CD4-positive, CD25-positive, alpha-beta regulatory T cell (primary cell): ENCODE measurements at places on chromosomes 5 and 9. TPM values are rescaled to one million over a fixed set of nuclear protein-coding genes. Genes with fewer than 3 reads are reported as not detected.

The HRH2 gene
- 7.0 TPM for total RNA-seq

The CYSRT1 gene
- not detected for total RNA-seq

The FBXW5 gene
- total RNA-seq, result 96.9 TPM

The CAMLG gene
- total RNA-seq, result 32.3 TPM

The NUTM2F gene
- not detected for total RNA-seq

The PLPPR1 gene
- not detected for total RNA-seq

The RLN1 gene
- total RNA-seq, result 1.5 TPM

The FAM53C gene
- total RNA-seq, result 57.0 TPM

The NR2F1 gene
- total RNA-seq, result not detected

The ZFP2 gene
- total RNA-seq, result 0.30 TPM

DNA sequence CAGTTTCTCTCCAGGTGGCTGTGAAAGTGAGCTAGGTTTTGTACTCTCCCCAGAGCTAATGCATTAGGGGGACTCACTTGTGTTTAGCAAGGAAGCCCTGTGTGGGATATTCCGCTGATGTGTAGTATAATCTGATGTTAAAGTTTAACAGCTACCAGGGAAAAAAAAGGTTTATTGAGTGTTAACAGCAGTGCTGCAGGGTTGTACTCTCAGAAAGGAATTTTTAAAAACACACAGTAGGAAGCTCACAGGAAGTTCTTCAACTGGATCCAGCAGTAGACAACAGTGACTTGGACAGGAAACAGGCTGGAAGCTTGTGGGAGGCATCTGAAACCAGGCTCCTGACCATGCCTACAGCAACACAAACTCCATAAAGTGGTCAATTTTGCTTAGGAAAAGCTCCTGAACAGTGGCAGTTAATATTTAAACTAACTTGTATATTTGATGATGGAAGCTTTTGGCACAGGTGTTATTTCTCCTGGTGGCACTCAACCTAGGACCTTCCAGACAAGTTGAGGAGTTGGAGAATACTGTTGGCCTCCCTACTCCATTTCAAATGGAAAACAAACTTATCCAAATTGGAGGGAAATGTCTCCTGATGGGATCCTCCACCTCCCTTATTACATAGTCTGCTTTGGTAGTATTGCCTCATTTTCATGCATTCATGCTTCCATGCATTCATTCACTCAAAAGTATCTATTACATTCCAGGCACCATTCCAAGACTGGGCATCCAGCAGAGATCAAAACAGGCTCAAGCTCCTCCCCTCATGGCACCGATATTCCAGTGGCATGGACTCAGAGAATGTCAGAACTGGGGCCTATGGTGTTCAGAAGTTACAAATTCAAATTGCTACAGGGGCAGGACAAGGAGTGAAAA lies 54.7 kb downstream of the FOXD1 start:
- DNase-seq, result no peak

DNA sequence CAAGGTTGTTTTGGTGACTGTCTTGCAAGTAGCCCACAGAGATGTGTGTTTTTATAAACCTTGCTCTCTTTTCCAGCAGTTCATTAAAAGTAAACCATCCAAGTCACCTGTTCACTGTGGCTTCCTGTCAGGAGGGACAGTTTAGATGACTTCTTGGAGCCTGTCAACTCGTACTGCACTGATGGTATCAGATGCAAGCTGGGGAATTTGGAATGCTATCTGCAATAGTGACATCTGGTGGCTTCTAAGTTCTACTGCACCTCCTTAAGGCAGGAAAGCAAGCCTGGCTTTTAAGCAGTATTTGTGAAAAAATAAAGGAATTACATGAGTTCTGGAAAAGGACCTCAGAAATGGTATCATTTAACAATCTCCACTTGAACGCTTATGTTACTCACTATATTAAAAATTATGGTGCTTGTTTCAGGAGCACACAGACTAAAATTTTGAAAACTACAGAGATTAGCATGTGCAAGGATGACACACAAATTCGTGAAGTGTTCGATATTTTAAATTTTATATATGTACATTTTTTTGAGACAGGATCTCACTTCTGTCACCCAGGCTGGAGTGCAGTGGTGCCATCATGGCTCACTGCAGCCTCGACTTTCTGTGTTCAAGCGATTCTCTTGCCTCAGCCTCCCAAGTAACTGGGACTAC lies 164.0 kb downstream of the TTC39B start:
- DNase-seq, result peak; percentile 50

GRCh38 chr5:168482361-168482760 lies 3.9 kb upstream of the RARS1 start:
- no peak for DNase-seq

GRCh38 chr9:136499071-136499934 lies 16.5 kb upstream of the SEC16A start:
- no peak for DNase-seq

DNA sequence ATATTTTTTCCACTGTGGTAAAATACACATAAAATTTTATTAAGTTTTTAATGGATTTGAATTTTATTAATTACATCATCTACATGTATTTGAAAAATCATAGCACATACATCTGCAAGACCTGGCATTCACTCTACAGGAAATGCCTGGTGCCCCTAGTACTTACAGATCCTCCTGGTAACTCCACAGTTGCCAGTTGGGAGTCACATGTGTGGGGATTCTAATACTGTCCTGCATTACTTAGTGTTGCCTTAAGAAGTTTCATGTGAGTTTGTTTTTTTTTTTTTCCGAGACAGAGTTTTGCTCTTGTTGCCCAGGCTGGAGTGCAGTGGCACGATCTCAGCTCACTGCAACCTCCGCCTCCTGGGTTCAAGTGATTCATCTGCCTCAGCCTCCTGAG lies 18.1 kb downstream of the KDM3B start:
- no peak for DNase-seq

GRCh38 chr9:91445135-91445534 lies 21.5 kb upstream of the NFIL3 start:
- DNase-seq, result no peak

- no peak for DNase-seq
These were observed 162.9 kb downstream of the NXNL2 start for GRCh38 chr9:88697764-88698432.

GRCh38 chr5:150630461-150631325 lies 9.8 kb upstream of the SYNPO start:
- DNase-seq, result no peak

DNA sequence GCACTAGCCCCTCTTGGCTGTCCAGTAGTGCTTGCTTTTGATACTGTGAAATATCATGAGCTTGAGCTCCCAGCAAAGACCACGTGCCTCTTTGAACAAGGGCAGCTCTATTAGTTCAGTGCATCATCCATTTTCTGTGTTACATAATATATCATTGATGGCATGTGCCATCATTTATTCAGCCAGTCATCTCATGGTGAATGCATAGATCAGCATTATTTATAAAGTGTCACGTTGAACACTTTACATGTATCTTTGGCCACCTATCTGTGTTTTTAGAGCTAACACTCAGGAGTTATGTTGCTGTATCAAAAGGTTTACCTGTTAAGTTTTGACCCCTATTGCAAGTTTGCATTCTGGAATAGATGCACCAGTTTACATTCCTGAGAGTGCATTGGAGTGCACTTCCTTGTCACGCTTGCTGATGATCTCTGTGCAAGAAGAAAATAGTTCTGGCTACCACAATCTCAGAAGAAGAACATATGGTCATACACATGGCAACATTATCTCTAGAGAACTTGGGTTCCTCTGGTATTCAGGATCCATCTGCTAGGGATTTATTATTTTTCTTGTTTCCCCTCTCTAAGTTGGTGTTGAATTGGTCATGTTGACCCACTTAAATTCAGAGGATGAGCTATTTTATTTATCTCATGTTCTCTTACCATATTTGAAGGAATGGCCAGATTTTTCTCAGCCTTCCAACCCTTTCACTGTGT lies 120.9 kb downstream of the SH3GL2 start:
- DNase-seq, result no peak

DNA sequence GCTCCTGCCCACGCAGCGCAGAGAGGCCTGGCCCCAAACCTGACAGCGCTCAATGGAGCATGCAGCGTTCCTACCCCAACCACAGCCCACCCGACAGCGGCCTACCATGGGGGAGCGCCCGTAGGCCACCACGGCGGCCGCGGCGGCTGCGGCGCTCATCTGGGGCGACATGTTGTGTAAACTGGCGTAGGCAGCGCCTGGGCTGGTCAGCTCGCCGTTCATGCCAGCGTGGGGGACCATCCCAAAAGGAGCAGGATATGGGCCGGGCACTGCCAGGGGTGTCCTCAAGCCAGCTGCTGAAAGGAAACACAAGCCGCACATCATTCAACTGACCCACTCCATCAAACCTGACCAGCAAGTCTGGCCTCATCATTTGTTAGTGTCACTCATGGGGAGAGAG lies 77.7 kb downstream of the TLE1 start:
- DNase-seq, result no peak

GRCh38 chr9:137825324-137825989 lies 52.1 kb upstream of the CACNA1B start:
- no peak for DNase-seq

DNA sequence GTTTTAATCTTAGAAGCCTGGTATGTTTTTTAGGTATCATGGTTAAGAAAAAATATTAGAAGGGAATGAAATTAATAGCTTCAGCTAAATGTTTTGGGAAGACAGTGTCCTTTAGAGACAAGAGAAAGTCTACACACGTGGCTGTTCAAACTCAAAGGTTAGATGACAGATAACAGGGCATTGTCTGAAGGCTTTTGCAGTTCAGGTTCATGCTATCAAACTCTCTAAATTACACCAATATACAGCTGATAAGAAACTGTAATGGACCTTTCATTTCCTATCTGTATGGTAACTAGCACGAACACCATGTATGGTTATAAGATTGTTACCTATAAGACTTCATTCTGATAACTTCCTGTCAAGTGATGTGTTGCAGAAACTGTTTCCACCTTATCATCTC lies 240.6 kb upstream of the MEF2C start:
- DNase-seq, result no peak

- no peak for DNase-seq
These were observed 144.9 kb downstream of the ERCC6L2 start for GRCh38 chr9:96020300-96020791.

- no peak for DNase-seq
These were observed 2.7 kb downstream of the MRPL22 start for GRCh38 chr5:154943527-154943926.

- DNase-seq, result no peak
These were observed 289.8 kb upstream of the GRAMD2B start for GRCh38 chr5:126133424-126133823.

- no peak for DNase-seq
These were observed 98.9 kb upstream of the NTRK2 start for GRCh38 chr9:84570482-84571154.

- DNase-seq, result no peak
These were observed 95.8 kb downstream of the CFAP90 start for GRCh38 chr5:7754997-7755596.

DNA sequence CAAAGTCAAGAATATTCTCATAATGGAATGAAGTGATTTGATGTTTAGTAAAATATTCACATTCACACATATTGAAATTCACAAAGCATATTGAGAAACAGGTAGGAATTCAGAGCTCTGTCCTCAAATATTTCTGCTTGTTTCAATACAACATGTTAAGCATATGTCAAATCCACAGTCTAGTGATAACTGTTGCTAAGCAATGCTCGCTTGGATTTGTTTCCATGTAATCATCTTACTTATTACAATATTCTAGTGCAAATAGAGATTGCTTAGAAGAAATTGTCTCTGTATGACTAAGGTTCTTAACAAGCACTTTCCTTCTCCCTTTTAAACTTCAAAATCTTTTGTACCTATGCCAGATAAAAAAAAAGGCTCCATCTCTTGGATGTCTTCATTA lies 995.7 kb downstream of the CDH18 start:
- no peak for DNase-seq

- no peak for DNase-seq
These were observed 116.6 kb downstream of the KLHL3 start for GRCh38 chr5:137619191-137619870.

DNA sequence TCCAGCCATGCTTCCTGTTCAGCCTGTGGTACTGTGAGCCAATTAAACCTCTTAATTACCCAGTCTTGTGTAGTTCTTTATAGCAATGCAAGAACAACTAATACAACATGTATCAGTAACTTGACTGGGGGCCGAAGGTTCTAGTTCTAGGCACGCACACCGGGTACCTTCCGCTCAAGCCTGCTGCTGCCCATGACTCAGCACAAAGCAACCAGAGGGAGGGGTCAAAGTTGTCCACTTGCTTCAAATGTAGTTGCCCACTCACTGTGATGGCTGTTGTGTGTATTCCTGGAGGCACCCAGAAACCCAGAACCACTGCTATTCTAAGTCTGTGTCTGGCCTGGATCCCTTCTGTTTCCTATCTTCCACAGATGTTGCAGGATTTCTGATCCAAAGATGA lies 222.6 kb downstream of the FRMD3 start:
- no peak for DNase-seq

DNA sequence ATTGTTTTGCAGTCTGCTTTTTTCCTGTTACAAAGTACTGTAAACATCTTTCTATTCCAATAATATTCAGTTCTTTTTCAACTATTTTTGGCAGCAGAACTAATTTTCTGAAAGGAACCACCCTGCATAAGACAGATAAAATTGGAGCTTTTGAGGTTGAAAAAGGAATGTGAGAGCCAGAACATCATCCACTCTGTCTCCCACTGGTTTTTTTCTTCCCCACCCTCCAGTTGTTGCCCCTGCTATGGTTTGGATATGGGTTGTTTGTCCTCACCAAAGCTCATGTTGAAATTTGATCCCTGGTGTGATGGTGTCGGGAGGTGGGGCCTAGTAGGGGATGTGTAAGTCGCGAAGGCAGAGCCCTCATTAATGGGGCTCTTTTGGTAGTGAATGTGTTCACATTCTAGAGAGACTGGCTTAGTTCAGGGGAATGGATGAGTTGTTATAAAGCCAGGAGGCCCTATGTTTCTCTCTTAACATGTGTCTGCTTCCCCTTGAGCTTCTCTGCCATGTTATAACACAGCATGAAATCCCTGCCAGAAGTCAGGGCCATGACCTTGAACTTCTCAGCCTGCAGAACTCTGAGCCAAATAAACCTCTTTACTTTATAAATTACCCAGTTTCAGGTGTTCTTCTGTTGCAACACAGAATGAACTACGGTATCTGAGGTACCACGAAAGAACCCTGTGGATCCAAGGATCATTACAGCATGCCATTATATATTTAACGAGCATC lies 34.8 kb upstream of the MAST4 start:
- no peak for DNase-seq

GRCh38 chr5:56286015-56286884 lies 53.1 kb upstream of the ANKRD55 start:
- no peak for DNase-seq

DNA sequence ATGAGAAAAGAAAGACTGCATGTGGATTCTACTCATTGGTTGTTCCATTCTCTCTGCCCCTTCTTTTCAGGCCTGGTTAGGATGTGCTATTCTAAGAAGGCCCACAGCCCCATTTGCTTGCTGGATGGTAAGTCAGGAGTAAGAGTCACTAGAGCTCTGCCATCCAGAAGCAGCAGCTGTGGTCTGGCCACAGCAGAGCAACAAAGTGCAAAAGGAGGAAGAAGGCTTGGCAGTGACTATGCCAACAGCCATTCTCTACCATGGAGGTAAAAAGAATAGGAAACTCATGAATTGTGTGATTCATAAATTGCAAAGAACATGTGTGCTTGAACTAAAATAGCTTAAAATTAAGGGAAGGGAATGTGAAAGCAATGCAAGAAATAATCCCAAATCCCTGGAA lies 20.9 kb downstream of the KLHL3 start:
- DNase-seq, result no peak

GRCh38 chr5:96318569-96319110 lies 114.4 kb downstream of the PCSK1 start:
- DNase-seq, result no peak

GRCh38 chr9:77592476-77592875 lies 55.6 kb downstream of the GNA14 start:
- no peak for DNase-seq
